ENCODE measurements at places on chromosomes 7 and 10. TPM values are rescaled to one million over a fixed set of nuclear protein-coding genes. Genes with fewer than 3 reads are reported as not detected.

DNA sequence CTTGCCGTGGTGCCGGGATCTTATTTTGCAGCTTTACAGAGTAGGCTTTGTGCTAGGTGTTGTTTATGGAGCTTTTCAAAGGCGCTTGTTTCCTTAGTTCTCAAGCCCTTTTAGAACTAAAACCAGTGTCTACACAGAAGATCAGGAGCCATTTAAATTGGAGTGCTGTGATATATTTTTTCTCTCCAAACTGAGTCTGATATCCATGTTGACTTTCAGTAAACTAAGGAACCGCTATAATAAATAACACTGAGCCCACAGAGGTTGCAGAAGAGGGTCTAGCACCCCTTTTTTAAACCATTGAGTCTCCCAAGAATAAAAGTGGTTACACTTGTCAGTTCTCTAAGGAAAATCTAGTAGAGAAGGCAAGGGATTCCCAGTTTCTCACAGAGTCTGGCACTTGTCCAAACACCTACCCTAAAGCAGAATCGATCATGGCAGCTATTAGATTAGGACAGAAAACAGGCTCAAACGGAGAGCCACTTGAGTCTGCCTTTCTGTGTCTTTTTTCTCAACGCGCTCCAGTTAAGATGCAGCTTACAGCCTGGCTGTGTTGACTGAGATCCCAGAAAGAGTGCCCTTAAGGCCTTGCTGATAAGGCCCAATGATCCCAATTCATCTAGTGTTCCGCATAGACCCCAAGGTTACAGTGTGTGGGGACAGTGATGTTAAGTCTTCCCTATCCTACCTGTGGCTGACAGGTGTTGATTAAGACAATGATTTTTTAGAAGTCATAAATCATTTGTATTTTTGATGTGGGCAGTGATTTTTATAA lies 804 bp downstream of the TMEM106B start:
- DNase-seq = no peak

ACBD5 gene
- total RNA-seq = 27.5 TPM

- peak; percentile 14 for DNase-seq
These were observed 992 bp upstream of the MGMT start for GRCh38 chr10:129465796-129466702.

DNA sequence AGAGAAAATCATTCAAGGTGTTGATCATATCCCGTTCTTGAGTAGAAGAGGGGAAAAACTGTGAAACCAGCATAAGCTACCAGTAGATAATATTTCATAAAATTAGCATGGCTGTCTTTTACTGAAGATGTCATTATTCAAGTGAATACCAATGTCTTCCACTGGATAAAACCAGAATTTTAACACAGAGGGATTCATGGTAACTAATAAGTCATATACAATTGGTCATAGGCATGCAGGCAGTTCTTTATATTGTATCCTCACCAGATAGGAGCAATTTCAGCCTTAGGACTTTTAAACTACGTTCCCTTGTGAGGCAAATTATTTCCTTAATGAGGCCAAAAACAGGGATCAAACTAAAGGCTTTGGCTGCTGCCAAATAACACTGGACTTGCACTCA lies 202.3 kb upstream of the PITRM1 start:
- no peak for DNase-seq

ANXA8L1 gene
- not detected for total RNA-seq

GRCh38 chr10:5910323-5911100 lies 20.5 kb downstream of the FBH1 start:
- DNase-seq = no peak

DNA sequence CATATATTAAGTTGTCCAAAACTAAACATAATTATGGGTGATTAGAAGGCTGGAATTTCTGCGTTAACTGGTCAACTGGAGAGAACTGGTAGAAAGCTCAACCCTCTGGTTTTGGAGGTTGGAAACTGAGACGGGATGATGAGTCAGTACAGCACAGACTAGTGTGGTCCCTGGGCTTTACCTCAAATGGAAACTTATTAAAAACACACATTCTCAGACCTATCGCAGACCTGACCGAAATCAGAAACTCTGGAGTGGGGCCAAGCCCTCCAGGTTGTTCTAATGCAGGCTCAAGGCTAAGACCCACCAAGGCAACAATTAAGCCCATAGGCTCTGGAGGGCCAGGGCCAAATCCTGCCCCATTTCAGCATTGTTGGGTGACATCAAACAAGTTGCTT lies 136.9 kb downstream of the KCNMA1 start:
- no peak for DNase-seq

DNA sequence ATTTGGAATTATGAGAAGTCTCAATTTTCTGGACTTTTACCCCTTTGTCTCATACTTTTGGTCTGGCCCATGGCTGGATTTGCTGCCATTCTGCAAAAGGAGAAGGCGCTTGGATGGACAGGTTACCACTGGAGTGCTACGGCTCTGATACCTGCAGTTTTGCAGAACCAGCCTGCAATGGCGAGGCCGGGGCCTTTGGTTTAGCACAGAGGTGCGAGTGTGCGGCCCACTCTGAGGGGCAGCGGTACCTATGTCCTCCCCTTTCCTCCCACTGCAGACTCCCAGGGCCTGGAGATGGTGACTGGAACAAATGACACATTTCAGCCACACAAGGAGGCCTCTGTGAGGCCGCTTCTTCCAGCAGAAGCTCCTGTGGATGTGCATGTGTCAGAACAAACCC lies 11.9 kb downstream of the ZNF777 start:
- no peak for DNase-seq

DNA sequence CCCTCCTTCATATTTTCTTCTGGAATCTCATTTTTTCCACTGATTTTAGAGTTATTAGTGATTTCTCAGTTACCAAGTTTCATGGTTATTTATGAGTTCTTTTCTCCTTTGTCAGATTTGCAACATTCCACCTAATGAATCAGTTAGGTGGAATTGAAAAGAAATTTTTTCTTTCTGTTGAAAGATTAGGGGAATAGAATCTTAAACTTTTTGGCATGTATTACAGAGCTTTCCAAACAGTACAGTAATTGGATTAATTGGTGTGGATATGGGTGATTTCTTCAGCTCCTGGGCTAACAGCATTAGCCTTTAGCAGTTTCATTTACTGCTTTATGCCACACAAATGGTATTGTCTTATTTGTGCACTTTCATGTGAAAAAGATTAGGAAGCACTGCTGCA lies 17.0 kb downstream of the STAM start:
- DNase-seq = no peak

- DNase-seq = no peak
These were observed 3.2 kb downstream of the PYROXD2 start for GRCh38 chr10:98411768-98412167.

PITX3 gene
- not detected for total RNA-seq

GRCh38 chr10:44178856-44179255 lies 206.0 kb downstream of the CXCL12 start:
- DNase-seq = no peak

SFXN2 gene
- total RNA-seq = 64.9 TPM

HPSE2 gene
- total RNA-seq = 2.2 TPM

PTPRZ1 gene
- 2.4 TPM for total RNA-seq

DNA sequence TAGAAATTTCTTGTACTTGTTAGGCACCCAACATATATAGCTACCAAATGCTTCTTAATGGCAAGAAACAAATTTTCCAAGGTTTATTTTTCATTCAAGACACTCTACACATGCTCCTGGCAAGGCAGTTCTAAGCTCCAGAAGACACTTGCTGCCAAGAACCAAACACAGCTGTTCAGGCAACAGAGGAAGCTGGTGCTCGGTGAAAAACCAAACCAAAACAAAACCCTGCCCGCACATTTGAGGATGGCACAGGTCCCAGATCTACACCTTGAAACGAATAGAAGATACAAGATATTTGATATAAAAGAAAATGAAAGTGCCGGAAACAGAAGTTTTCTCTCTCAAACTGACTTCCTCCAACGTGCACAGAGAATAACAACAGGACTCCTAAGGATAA lies 4.9 kb upstream of the DNTT start:
- no peak for DNase-seq

- DNase-seq = no peak
These were observed 177.5 kb downstream of the TWIST1 start for GRCh38 chr7:18939771-18940592.

ZFAND2A gene
- 33.3 TPM for total RNA-seq

PRKCQ gene
- 0.60 TPM for total RNA-seq
